ENCODE measurements at places on chromosomes 5 and 9.

DNA sequence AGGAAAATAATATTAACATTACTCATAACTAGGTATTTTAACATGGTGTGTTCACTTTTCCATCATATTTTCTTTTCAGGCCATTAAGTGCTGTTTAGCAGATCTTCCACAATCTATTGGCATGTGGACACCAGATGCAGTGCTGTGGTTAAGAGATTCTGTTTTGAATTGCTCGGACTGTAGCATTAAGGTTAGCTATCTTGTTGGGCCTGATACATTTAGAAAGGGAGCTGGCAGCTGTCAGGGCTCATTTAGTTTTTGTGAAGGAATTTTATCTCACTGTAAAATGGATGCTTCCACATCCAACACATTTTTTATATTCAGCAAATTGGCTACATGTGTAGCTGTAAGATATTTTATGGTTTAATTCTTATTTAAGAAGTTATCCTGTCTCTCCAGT is 20.7 kb upstream of the TMOD1 start:
- DNase-seq: no peak

GRCh38 chr5:37833990-37834389 is 5.9 kb downstream of the GDNF start:
- no peak for DNase-seq

DNA sequence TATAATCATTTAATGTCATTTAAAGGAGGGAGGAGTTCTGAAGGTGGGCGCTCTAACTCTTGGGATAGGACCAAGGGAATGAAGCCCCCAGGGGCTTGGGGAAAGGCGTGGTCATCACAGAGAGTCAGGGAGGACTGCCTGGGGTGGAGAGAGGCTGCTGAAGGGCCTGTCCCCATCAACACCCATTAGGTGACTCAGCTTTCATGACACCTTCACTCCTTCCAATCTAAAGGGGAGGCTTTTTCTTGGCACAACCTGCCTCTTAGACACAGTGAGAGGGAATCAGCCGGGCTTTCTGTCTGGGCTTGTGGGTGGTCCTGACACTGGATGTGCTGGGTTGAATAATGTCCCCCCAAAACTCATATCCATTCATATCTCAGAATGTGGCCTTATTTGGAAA is 31.4 kb upstream of the ANKRD33B start:
- no peak for DNase-seq

DNA sequence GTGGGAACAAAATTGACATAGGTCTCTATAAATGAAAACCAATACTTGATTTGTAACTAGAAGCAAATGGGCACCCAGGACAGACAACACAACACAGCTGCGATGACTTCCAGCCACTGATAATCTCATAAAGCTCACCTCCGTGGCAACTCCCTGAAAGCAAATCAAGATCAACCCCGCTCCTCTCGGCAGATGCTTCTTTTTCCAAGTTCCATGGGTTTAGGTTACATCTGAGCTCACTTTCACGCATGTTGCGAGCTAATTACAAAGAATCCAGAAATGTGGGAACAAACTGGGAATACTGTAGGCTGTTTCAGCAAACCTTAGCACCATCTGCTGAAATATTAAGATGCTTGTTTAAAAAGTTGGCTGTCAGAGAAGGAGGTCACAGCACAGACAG is 153.9 kb downstream of the ELAVL2 start:
- DNase-seq: no peak

- no peak for DNase-seq
These were observed 39.5 kb downstream of the PRKACG start for GRCh38 chr9:68974431-68974830.
